ENCODE measurements at places on chromosomes 5 and 9. TPM values are rescaled to one million over a fixed set of nuclear protein-coding genes. Genes with fewer than 3 reads are reported as not detected.

PIP5KL1 gene
- 16.0 TPM for total RNA-seq

NR2F1 gene
- total RNA-seq, result 1.2 TPM

ANKRD31 gene
- total RNA-seq, result 0.09 TPM

GLT6D1 gene
- not detected for total RNA-seq

IL9 gene
- total RNA-seq, result not detected

PCDHB16 gene
- 0.14 TPM for total RNA-seq

ADAM19 gene
- total RNA-seq, result 5.0 TPM

N4BP3 gene
- 3.0 TPM for total RNA-seq

INSL6 gene
- not detected for total RNA-seq

PRDM9 gene
- total RNA-seq, result not detected

SLC35A4 gene
- 45.9 TPM for total RNA-seq

IL17B gene
- 0.63 TPM for total RNA-seq

SPINK4 gene
- total RNA-seq, result not detected

KCNV2 gene
- total RNA-seq, result not detected

BTNL3 gene
- total RNA-seq, result not detected

ANAPC2 gene
- total RNA-seq, result 15.9 TPM
